ENCODE measurements at places on chromosomes 3 and 15.

DNA sequence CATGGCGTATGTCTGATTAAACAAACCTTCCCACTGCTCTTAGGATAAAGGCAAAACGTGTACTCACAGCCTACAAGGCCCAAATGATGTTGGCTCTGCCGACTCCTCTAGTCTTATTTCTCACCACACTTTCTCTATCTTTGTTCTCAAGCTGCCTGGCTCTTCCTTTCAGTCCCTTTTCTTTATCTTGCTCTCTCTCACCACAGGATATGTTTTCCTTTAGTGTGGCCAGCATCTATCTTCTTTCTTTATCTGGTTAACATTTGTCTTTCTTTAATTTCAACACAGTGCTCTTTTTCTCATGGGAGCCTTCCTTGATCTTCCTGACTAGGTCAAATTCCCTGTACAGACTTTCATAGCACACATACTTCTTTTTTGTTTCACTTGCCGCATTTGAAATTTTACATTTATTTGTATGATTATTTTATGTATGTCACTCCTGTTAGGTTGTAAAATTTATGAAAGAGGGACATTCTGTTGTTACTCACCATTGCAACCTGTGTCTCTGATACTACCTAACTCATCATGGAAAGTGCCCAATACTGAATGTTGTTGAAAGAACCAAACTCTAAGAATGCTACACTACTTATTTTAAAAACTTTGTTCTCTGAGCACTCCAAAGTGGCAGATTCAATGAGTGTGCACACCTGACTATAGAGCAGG lies 328.9 kb upstream of the CBLB start:
- no peak for DNase-seq

DNA sequence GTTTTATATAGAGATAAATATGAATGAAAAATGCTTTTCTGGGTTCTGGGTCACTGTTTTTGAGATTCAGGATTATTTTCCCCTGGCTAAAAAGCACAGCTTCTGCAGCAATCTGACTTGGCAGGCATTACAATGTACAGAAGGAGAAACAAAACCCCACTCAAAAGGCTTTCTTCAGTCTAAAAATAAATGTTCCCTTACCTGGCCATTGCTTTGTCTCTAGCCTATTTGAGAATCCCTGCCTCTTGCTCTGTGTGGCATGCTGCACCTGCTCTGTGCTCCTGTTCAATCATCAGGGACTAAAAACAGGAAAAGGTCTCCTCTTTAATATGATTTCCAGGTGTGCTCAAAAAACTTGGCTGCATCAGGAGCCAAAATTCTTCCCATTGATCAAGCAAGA lies 187.4 kb upstream of the STAC start:
- no peak for DNase-seq

- DNase-seq, result no peak
Observed at GRCh38 chr3:150588027-150588830, 14.9 kb upstream of the SELENOT start.

GRCh38 chr3:194223951-194224350 lies 88.0 kb downstream of the HES1 start:
- DNase-seq, result no peak

DNA sequence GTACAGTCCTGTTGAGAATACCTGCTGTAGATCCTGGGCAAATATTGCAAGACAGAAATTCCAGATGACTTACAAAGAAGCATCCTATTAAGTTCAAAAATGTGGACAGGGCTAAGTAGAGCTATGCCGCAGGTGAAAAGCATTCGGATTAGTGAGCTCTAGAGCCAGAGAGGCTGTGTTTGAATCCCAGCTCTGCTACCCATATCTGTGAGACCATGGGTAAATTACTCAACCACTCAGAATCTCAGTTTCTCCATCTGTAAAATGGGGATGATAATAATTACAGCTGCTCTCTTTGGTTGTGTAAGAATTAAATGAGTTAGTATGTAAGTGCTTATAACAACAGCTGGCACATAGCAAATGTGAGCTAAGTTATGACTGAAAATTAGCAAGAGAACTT lies 3.9 kb downstream of the ADAMTS7 start:
- no peak for DNase-seq

GRCh38 chr3:68915973-68916372 lies 16.4 kb downstream of the TAFA4 start:
- no peak for DNase-seq

DNA sequence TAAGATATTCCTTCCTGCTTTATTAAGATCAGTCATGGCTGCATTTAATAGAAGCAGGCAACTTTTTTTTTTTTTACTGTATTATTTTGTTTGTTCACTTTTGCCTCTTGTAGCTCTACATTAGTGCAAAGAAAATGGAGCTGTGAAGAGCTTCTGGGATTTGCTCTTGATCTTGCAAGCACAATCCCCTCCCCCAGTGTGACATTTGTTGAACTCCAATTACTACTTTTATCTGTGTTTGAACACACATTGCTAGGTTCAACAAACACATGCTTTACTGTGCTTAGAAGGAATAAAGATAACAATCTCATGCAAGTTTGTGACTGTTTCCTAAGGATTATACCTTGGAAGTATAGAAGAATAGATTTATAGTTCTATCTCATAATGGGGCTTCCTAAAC lies 648.8 kb downstream of the NLGN1 start:
- DNase-seq, result no peak

- DNase-seq, result no peak
Observed at GRCh38 chr15:67822537-67823313, 2.6 kb upstream of the SKOR1 start.

Data from NCI-H2107 (cell line).